ENCODE measurements at places on chromosomes 12 and 14.

GRCh38 chr12:95700316-95700785 is 90.2 kb downstream of the NTN4 start:
- DNase-seq = no peak

DNA sequence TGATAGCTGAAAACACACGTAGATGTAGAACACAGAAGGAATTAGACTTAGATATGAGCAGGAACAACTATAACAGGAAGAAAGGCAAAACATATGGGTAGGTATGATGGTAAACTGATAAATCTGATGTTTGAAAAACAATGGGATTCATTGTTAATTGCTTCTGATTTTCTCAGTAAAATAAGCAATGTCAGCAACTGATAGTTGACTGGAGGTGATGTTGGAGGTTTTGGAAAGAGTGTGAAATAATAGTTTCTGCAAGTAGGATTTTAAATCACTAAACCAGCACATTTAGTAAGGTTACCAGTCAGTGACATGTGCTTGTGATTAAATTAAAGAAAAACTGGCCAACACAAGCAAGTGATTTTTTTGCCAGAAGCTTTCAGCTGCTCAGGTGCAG is 123.0 kb upstream of the CPNE8 start:
- no peak for DNase-seq

GRCh38 chr12:18979401-18980126 is 150.0 kb upstream of the PLEKHA5 start:
- no peak for DNase-seq

GRCh38 chr14:28340816-28341215 is 425.8 kb upstream of the FOXG1 start:
- no peak for DNase-seq

- DNase-seq = no peak
These were observed 103.0 kb downstream of the C12orf42 start for GRCh38 chr12:103392722-103393121.

GRCh38 chr14:106024983-106025604 is 498.7 kb downstream of the TMEM121 start:
- DNase-seq = no peak

GRCh38 chr12:5200278-5201087 is 156.8 kb downstream of the KCNA5 start:
- DNase-seq = peak; percentile 71

GRCh38 chr14:69789118-69789640 is 7.9 kb downstream of the SLC10A1 start:
- no peak for DNase-seq

DNA sequence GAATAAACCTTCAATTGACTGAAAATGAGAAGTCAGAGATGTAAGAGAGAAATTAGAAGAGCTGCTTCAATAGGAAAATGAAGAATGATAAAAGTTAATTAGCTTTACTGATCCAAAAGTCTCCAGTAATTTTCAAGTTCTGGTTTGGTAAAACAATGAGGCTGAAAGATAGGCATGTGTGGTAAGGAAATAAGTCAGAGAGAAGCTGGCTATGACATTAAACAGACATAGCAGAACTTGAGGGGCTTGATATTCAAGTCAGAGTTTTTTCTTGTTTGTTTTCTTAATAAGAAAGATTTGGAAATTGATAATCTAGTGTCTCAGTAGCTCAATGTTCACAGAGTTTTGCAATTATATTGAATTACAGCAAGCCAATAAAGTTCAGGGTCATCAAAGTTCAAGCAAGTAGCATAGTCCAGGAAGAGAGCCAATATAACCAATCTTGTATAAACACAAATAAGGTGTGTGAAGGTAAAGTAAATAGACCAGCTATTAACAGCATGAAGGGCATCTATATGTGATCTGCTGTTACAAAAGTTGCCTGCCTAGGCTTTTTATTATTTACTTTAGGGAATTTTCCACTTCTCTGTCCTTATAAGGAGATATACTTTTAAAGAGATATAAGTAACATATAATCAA is 1111.5 kb downstream of the TRHDE start:
- DNase-seq = no peak

DNA sequence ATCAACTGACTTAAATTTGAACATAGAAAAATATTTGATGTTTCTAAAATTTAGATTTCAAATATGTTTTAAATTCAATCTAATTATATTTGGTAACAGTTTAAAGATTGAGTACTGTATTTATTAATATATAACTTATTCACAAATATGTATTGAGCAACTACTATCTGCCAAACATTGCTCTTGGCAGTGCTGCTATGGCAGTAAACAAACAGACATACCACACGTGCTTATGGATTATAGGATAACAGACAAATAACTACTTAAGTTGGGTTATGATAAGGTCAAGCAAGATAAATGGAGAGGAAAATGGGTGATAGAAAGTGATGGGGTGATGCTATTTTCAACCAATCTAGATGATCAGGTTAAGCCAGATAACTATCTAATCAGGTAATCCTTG is 538.1 kb downstream of the C12orf50 start:
- DNase-seq = no peak

DNA sequence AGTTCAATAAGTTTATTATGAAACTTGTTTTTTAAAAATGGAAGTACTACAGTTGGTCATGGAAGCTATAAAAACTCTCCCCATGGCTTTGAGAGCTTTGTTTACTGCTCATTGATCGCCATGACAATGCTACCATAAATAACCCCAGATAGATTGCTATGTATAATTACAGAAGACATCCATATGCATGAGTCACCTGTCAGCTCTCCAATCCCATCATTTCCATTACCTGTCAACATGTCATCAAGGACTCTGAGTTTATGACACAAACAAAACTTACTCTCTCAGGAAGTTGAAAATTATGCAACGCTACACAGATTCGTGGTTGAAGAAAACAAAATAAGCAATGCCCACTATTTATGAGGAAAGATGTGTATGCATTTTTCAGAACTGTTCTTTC is 144.4 kb downstream of the SEC23A start:
- DNase-seq = no peak

GRCh38 chr12:25886396-25886795 is 72.1 kb upstream of the RASSF8 start:
- no peak for DNase-seq

DNA sequence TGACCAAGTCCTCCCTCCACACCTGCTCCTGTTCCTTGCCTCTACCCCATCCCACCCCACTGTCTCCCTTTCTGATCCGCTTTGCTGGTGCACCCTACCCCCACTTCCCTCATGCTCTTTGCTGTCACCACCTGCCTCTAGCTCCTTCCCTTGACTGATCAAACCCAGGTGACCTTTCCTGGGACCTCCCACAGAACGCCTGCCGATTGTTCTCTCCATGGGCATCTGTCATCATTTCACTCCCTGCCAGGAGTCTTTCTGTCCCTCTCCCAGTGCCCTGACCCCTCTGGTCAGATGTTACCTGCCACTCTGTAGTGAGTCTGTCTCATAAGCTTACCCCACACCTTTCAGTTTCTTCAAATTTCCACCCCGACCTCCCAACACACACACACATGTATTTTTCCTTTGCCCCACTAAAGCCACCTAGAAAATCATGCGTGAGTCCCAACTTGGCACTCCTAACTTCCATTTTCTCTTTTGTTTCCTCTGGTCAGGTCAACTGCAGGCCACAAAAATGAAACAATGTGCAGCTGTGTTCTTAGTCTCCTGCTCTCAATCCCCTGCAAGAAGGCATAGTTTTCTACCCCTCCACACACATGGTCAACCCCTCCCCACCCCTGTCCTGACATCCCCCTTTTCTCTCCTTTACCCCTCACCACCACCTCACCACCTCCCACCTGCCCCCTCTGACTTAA is 229.8 kb downstream of the DPF3 start:
- DNase-seq = no peak

GRCh38 chr14:54147282-54147681 is 190.7 kb upstream of the BMP4 start:
- DNase-seq = no peak

DNA sequence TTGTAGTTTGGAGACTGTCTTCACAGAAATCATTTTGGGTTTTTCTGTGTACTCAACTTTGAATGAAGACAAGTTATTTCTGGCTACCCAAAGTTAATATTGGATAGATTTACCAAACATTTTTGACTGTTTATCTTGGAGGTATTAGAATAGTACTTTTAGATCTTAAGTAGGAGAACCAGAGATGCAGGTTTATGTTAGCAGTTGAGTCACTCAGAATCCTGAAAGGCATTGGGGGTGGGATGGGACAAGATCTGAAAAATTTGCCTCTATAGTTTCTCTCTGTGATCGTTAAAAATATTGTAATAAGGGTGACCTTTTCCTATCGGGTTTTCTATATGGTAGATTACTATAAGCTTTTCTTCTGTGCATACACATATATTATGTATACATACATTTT is 112.3 kb downstream of the TTC6 start:
- no peak for DNase-seq

GRCh38 chr14:37047226-37047625 is 125.2 kb downstream of the SLC25A21 start:
- DNase-seq = no peak

GRCh38 chr14:105282098-105282725 is 18.6 kb downstream of the BRF1 start:
- no peak for DNase-seq

DNA sequence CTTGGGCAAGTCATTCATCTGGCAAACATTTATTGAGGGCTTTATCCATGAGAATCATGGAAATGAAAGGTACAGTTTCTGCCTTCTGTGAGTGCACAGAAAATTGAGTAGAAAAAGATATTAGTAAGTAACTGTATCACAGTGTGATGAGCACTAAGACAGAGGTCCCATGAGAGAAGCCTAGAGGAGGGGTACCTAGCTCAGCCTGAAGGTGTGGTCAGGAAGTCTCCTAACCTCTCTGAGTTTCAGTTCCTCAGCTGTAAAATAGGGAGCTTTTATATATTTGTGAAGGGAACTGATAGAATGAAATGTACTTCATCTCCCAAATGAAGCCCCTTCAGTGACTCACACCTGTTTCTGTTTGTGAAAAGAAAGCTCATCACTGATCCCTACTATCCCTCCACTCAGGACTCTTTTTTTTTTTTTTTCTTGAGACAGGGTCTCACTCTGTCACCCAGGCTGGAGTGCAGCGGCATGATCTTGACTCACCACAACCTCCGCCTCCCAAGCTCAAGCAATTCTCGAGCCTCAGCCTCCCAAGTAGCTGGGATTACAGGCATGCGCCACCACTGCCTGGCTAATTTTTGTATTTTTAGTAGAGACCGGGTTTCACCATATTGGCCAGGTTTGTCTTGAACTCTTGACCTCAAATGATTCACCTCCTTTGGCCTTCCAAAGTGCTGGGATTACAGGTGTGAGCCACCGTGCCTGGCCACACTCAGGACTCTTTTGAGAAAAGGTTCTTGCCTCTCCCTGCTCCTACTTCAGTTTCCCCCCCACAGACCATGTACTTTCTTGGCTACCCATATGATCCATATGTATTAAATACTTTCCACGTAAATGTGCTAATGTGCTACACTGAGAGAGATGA is 93.7 kb upstream of the FUT8 start:
- no peak for DNase-seq

GRCh38 chr14:69999261-69999674 is 120.1 kb downstream of the SMOC1 start:
- no peak for DNase-seq

GRCh38 chr12:56061982-56062381 is 18.0 kb upstream of the ERBB3 start:
- no peak for DNase-seq

DNA sequence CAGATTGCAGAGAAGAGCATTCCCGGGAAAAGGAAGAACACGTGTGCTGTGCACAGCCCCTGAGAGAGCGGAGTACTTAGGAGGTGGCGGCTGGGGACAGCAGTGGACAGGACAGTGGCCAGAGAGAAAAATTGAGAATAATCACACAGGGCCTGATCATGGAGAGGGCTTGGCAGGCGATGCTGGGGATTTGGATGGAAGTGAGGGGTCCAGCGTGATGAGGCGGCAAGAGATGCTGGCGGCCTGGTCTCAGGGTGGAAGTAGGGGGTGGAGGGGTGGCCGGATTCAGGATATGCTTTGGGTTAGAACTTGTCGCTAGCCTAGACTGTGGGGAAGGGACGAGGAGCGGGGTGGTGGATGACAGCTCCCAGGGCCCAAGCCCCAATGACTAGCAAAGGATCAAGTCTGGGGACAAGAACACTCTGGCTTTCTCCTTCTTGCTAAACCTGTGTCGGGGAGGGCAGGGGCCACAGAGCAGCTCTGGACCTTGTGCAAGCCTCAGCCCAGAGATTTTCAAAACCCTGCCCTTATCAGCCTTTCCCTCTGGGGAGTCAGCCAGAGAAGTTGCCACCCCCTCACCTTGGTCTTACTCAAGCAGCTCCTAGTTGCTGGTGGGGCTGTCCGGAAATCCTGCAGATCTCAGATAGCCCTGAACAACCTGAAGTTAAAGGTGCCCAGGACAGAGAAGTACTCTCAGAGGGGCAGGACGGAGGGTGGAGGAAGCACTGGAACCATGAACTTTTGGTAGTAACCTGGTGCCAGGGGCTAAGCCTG is 1.3 kb downstream of the HVCN1 start:
- DNase-seq = no peak

GRCh38 chr14:69680297-69680696 is 68.9 kb downstream of the SUSD6 start:
- no peak for DNase-seq

- DNase-seq = no peak
These were observed 90.7 kb upstream of the ARHGAP5 start for GRCh38 chr14:31986405-31986804.

DNA sequence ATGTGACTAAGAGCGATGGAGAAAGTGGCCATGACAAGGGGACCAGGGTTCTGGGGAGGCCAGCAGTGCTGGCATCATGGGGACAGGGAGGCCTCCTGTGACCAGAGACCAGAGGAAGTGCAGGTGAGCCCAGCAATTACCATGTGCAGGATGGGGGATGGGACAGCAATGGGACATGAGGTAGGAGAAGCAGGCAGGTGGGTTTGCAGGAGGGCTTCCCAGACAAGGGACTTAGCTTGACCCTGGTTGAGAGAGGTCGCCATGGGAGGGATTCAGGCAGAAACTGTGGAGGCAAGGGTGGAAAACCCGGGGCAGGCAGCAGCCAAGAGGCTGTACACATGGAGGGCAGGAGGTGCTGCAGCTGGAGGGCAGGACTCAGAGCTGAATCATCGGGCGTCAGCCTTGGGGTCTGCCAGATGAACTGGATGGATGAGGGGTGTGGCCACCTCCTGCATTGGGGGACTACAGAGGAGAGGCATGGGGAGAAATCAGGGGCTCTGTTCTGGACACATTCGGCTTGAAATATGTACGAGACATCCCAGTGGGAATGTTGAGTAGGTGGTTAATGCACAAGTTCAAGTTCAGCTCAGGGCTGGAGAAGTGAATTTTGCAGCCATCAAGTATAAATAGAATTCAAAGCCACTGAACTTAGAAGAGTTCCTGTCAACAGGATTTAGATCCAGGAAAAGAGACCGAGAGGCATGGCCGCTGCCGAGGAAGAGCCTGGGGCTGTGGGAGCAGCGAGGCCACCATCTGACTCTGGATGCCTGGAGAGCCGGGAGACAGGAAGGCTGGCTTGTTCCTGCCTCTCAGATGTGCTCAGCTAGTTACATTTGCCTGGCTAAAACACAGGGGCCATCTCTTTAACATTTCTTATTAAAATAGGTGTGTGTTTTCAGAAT is 36.6 kb downstream of the SFSWAP start:
- DNase-seq = no peak

DNA sequence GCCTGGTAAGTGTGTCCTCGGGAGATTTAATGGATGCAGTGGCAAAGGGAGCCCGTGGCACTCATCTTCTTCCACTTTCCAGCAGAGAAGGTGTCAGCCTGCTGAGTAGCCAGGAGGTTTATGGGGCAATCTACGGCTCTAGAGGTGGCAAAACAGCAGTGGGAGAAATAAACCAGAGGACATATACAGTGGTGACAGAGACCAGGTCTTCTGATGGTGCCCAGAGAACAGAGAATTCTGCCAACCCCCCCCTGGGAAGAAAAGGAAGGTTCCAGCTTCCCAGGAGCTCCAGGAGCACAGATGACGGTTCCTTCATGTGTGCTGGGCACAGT is 43.0 kb downstream of the SMIM41 start:
- DNase-seq = no peak

GRCh38 chr12:21599143-21599999 is 5.3 kb downstream of the GYS2 start:
- no peak for DNase-seq
